ENCODE measurements at places on chromosomes 6 and 20.
A peak's percentile ranks its signal among the peaks of the same experiment; 100 is the strongest.

DNA sequence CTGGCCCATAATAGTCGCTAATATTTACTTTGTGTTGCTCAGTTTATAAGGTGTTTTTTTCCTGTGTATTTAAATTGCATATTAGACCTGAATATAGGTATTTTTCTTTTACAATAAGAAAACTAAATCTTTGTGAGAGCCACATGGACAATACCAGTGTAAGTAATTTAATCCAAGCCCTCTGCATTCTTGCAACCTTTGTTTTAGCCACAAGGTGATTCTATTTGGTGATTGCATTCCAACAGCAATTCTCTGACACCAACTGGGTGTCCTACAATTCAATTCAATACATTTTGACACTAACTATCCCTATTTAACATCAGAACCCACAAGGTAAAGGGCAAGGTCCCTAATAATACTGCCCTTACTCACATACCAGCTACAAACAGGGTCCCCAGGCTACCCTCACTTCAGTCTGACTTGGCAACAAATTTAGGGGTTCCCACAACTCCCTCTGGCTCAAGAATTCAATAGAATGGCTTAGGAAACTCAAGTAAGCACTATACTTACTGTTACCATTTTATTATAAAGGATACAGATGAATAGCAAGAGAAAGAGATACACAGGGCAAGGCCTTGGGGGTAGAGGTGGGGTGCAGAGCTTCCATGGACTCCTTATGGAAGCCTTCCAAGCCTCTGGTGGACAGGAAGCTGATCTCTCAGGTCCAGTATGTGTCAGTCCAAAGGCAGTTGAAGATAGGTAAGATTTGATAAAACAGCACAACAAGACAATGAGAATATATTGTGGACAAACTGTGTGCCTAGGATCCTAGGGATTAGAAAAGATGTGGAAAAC is 169.3 kb downstream of the CD83 start:
- no peak for DNase-seq

GRCh38 chr6:45830441-45831139 is 185.1 kb downstream of the CLIC5 start:
- DNase-seq, result peak; percentile 35

- peak; percentile 18 for DNase-seq
Observed at GRCh38 chr6:78810146-78810545, 57.2 kb upstream of the IRAK1BP1 start.

DNA sequence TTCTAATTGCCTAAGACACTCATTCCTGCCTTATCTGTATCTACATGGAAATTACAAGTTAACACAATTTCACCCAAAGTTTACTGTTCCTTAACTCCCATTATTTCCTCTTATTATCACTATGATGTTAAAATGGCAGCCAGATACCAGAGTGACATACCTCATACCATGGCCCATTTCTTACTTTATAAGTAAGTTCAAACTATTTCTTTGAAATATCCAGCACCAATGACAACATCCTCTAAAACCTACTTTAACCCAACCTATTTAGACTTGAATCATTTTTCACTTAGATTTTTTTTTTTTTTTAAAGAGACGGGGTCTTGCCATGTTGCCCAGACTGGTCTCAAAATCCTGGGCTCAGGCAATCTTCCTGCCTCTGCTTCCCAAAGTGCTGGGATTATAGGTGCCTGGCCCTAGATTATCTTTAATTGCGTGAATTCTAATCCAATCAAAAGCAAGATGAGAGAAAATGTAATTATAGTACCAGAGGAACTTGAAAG is 10.0 kb downstream of the REV3L start:
- DNase-seq, result no peak

- no peak for DNase-seq
Observed at GRCh38 chr6:110699780-110700179, 115.5 kb downstream of the CDK19 start.

GRCh38 chr20:61598586-61598985 is 346.5 kb downstream of the CDH4 start:
- DNase-seq, result no peak

- no peak for DNase-seq
Observed at GRCh38 chr6:161736781-161737292, 463.0 kb upstream of the AGPAT4 start.

DNA sequence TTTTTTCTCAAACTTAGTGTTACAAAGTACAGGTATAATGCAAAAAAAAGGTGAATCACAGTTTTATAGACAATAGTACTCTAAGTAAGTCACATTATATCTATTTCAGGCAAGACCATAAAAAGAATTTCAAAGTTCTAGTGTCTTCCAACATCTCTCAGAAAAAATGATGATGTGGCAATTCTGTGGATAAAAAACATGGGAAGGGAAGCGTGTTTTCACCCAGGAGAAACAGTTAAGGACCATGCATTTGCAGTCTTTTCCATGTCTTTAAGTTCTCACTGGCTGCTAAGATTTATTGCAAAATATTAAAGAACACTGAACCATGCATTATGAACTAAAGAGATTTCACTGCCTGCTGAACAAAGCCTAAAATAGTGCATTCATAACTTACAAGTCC is 1.8 kb downstream of the SSR1 start:
- DNase-seq, result no peak

- DNase-seq, result no peak
Observed at GRCh38 chr6:152261179-152261578, 376.0 kb downstream of the SYNE1 start.

DNA sequence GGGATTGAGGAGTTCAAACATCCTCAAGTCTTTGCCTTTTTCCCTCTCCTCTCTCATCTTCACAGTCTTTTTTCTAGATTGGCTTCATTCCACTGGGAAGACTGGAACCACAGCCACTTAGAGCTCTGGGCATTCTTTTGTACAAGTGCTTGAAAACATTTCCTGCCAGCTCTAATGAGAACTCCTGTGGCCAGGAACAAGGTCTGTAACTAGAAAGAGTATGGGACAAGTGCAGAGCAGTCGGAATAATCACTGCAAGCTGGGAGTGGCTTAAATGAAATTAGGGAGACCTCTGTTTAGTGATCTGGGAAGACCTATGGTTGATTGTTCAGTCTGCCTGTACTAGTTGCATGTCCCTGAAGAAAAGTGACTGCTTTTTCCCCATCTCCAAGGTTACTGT is 41.0 kb upstream of the SMIM8 start:
- DNase-seq, result no peak

GRCh38 chr6:144055121-144055931 is 40.0 kb downstream of the SF3B5 start:
- DNase-seq, result no peak

- no peak for DNase-seq
Observed at GRCh38 chr20:23018432-23018831, 16.7 kb upstream of the SSTR4 start.

DNA sequence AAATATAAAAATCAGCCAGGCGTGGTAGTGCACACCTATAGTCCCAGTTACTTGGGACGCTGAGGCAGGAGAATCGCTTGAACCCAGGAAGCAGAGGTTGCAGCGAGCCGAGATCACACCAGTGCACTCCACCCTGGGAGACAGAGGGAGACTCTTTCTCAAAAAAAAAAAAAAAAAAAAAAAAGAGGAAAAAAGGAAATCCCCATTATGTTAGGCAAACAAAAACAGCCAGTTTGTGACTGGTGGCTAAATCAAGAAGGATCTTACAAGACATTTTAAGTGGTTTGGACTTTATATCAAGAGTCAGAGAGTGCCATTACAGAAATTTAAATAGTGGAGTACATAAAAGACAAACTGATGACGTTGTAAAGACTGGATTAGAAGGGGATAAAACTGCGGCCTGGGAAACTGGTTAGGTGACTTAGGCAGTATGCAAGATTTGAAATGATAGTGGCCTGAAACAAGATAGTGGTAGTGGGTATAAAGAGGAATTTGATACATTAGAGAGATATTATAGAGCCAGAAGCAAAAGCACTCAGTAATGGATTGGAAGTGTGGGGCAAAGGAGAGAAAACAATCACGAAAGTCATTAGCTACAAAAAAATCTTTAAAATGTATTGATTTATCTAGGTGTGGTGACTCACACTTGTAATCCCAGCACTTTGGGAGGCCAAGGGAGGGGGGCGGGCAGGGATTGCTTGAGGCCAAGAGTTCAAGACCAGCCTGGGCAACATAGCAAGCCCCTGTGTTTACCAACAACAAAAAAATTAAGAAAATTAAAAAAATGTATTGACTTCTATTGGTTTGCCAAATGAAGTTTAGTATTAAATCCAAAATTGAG is 1.7 kb upstream of the MYO6 start:
- DNase-seq, result no peak

GRCh38 chr6:131966443-131966842 is 15.3 kb upstream of the CCN2 start:
- DNase-seq, result no peak

DNA sequence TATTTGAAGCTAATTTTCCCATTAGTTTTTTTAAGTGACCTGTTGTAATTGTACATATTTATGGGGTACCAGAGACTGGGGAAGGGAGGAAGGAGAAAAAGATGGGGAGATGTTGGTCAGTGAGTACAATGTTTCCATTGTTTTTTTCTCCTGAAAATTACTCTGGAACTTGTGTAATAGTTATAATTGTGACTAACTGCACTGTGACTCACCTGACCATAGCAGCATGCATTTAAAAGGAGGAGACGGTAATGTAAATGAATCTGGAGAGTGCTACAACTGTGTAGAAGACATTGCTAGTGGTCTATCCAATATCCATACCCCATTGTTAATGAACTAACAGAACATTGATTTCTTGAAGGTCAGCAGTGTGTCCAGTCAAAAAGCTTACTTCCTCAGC is 133.4 kb downstream of the RFPL4B start:
- DNase-seq, result no peak

DNA sequence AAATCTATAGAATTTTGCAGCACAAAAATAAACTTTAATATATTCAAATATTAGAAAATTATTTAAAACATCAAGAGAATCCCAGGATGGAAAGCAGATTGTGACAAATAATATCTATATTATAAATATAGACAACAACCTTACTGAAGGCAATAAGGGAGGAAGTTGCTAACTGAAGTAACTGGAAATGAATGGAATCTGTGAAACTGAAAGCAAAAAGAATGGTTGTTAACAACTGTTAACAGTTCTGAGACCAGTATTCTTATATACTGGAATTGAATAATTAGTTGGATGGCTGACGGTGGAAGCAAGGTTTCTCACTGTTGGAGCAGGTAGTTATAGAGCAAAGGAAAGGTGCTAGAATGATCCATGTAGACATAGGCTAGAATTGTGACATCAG is 220.4 kb downstream of the PLCB1 start:
- DNase-seq, result no peak

- peak; percentile 34 for DNase-seq
Observed at GRCh38 chr6:43952746-43953145, 174.5 kb downstream of the MRPL14 start.

DNA sequence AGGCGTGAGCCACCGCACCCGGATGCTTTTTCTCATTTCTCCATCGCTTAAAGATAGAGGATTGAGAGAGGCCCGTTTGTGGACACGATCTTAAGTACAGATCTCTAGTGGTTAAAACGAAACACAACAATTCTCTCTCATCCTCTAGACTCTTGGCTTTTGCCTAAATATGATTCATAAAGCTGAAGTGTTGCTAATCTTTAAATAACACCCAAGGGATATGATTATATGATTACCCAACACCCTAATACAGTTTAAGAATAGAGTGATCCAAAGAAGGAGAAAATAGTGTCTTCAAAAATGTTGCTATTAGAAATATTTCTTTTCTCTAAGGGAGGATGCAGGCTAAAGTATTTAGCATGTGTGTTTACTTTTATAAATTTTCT is 50.4 kb downstream of the MTHFD1L start:
- DNase-seq, result no peak

DNA sequence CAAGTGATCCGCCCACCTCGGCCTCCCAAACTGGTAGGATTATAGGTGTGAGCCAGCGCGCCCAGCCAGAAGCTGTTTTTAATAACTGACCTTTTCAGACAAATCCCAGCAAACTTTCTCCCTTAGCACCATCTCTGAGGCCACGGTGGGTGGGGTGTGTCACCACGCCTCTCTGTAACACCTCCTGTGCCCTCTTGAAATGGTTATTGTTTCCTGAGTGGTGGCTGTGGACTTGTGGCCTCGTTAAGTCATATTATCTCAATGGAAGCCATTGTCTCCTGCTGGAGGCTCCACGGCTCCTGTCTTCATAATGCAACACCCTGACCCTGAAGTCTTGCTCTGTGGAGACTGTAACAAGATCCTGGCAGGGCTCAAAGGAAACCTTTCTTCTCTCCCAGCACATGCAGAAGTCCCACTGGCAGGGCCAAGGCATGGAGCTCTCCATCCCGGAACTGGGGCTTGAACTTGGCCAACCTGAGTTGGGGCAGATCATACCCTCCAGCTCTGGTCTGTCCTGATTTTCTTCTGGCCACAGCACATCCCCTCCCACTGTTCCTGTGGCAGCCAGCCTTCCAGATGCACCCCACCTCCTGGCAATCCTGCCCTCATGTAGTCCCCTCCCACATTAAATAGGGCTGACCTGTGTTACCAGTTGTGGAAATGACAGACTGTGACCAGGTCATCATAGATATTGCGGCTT is 81.1 kb downstream of the SNX5 start:
- no peak for DNase-seq

DNA sequence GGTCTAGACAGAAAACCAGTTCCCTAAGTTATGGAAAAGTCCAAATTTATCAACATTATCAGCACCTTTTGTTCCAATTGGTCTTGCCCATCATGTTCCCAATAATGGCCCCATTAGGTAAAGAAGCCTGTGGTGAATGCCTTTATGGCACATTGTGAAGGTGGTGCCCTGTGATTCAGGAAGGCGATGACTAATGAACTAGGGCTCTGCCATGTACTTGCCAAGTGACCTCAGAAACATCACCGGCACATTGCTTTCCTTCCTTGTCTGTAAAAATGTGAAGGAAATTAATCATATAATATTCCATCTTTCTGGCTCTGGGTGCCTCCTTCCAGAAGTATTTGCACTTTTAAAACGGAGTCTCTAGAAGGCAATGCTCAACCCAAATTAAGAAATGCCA is 132.3 kb downstream of the UNC5CL start:
- DNase-seq, result no peak

DNA sequence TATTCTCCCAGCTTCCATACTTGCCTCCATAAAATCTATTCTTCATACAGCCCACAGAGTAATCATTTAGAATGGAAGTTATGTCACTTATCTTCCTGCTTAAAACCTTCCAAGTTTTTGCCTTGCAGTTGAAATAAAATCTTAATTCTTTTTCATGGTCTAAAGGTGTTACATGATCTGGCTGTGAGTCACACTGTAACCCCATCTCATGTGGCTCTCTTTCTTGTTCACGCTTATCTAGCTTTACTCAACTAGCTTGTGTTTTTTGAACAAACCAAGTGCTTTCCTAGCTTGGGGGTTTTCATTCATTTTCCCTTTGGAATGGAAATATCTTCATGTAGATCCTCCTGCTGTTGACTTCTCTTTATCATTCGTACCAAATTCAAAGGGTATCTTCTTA is 23.6 kb upstream of the THEMIS start:
- no peak for DNase-seq

DNA sequence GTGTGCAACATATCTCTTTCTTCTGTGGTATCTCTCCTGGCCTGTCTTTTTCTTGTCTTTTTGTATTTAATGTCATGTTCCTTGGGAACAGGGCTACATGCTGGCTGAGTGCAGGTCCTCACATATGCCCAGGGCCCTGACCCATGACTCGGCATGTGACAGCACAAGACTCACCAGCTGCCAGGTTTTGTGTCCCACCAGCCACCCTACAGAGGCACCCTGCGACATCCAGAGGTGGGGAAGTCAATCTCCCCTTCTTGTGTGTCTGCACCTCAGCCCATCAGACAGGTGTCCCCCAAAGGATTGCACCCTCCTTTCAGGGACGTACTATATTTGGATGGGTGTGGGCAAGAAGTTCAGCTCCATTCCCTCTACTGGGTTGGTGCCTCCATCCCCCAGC is 576.3 kb downstream of the RNF144B start:
- no peak for DNase-seq

GRCh38 chr6:35152067-35152707 is 11.0 kb upstream of the TCP11 start:
- no peak for DNase-seq

- DNase-seq, result no peak
Observed at GRCh38 chr6:111711984-111712752, 106.5 kb upstream of the TRAF3IP2 start.

Data from NAMALWA (cell line).